HAP-1 (cell line): ENCODE measurements at places on chromosomes 11 and 22.

DNA sequence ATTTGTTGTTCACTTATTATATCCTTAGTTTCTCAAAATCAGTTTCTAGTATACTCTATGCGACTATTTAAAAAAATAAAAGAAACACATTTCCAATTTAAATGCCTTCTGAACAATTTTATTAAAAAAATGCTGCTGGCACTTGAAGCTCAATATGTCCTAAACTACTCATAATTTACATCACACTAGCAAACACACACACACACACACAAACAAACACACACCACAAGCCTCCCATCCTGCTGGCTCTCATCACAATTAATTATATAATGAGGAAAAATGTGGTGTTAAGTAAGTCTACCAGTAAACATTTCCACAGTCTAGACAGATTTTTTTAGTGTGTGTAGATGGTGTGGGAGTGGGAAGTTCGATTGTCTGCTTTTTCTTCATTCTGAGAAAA is 350.3 kb downstream of the AASDHPPT start:
- no peak for DNase-seq

- DNase-seq: no peak
These were observed 1.9 kb downstream of the HTR3B start for GRCh38 chr11:113906516-113906915.

DNA sequence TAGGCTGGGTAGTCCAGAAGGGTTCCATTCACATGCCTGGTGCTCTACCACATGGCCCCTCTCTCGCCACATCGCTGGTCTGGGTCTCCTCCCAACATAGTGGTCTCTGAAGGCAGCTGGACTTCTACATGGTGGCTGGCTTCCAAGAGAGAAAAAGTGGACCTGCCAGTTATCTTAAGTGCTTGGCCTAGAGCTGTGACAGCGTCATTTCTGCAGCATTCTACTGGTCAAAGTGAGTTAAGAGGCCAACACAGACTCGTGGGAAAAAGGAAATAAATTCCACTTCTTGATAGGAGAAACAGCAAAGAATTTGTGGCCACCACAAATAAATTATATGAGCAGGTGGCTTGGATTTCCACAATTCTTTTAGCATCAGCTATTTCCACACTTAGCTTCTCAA is 21.0 kb upstream of the BARX2 start:
- no peak for DNase-seq

DNA sequence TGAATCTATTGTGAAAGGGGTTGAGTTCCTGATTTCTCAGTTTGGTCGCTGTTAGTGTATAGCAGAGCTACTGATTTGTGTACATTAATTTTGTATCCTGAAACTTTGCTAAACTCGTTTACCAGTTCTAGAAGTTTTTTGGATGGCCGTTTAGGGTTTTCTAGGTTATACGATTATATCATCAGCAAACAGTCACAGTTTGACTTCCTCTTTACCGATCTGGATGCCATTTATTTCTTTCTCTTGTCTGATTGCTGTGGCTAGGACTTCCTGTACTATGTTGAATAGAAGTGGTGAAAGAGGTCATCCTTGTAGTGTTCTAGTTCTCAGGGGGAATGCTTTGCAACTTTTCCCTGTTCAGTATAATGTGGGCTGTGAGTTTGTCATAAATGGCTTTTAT is 24.6 kb upstream of the OOSP4B start:
- no peak for DNase-seq

DNA sequence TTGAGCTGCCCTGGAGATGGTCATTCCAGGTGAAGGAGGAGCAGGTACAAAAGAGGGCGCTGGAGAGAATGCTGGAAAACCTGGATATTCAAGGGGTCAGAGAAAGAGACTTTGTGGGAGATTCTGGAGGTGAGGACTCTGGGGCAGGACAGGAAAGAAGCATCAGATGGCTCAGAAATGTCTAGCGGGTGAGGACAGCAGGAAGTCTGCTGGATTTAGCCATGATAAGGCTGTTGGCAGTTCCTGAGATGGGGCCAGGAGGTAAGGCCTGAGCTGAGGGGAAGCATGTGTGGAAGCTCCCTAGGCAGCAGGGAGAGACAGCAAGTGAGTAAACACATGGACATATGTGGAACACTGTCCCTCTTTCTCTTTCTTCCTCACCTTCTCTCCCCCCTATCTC is 1.5 kb downstream of the UPB1 start:
- DNase-seq: no peak

GRCh38 chr22:31127181-31127772 is 4.5 kb downstream of the INPP5J start:
- DNase-seq: no peak

DNA sequence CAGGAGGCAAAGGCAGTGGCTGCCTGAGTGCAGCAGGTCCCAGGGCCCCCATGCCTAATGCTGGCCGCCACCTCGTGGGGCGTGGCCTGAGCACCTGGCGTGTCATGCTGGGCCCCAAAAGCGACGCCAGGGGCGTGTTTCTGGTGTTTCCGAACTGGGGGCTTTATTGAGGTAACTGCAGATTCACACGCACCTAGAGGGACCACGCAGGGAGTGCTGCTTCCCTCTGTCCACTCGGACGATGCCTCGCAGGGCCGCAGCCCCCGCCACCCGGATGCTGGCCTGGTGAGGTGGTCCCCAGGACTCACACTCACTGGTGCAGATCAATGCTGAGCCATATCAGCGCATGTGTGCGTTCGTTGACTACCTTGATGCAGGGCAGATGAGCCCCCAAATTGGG is 736.2 kb downstream of the BRD1 start:
- no peak for DNase-seq

- DNase-seq: no peak
These were observed 20.3 kb downstream of the SBF2 start for GRCh38 chr11:10273738-10274137.
